Progenitor cell of endocrine pancreas (in vitro differentiated cells): ENCODE measurements at places on chromosomes 3 and 15.

DNA sequence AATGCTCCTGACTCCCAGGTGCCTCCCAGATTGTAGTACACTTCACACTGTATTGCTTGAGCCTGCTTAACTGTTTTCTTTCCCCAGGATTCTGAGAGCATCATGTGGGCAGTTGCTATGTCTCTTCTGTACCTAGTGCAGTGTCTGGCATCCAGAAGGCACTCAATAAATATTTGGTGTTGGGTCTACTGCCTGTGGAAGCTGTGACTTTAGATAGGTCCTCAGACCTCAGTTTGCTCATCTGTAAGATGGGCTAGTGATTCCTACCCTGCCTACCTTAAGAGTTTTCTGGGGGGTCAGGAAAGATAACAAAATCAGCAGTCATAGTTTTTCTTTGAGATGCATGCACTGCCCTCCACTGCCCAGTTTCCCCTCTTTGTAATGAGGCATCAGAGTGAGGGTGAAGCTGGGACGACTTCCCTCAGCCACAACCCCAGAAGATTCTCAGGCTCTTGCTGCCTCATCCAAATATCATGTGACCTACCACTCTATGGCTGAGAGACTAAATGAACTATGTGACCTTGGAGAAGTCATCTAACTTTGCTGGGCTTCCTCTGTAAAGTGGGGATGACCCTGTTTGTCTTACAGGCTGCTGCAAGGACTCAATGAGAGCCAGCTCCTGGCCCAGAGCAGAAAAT lies 50.4 kb downstream of the ATP2B2 start:
- peaks cover 41% of the 10 kb centered on the region for H3K27me3 ChIP-seq
- no peaks in the 10 kb centered on the region for H3K4me1 ChIP-seq
- no peak overlapping the region for H3K4me3 ChIP-seq
- H3K27ac ChIP-seq, result no peak overlapping the region
- no peak for DNase-seq

- H3K36me3 ChIP-seq, result no peaks in the 10 kb centered on the region
- no peak overlapping the region for H3K27ac ChIP-seq
- no peak overlapping the region for H3K4me3 ChIP-seq
These were observed 4.2 kb downstream of the CAPN3 start for GRCh38 chr15:42363487-42363886.

DNA sequence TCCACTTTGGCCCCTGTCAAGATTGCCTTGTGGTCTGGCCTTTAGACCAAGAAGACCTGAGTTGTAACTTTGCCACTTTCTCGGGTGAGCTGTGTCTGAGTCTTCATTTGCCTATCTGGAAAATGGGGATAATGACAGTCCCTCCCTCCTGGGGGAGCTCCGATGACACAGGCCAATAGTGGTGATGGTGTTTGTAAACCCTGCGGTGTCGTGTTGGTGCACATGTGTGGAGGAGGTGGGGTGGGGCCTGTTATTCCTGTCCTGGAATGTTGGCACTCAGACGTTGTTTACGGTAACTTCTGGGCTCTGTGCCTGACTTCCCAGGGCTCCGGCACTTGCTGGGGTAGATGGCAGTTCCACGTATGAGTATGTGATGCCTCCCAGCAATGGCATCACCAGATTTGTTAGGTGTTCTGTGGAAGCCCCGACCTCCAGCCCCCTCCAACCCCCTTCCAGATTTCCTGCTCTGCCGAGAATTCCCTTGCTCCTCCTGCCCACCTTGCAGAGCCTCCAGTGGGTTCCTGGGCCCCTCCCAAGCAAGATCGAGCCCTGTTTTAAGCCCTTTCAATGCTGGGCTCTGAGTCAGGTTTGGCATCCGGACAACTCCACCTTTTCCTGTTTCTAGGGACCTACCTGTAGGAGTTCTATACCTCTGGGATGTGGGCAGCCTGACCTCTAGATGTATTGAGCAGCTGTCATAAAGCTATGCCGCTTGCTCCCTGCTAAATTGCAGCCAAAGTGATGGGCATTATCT lies 31.4 kb downstream of the HRH1 start:
- no peak overlapping the region for H3K4me3 ChIP-seq
- no peak overlapping the region for H3K27ac ChIP-seq
- H3K36me3 ChIP-seq, result no peaks in the 10 kb centered on the region
- no peak for DNase-seq
- H3K4me1 ChIP-seq, result no peaks in the 10 kb centered on the region
- peaks cover 5% of the 10 kb centered on the region for H3K27me3 ChIP-seq

GRCh38 chr15:23503576-23503975 lies 56.5 kb upstream of the GOLGA6L2 start:
- no peaks in the 10 kb centered on the region for H3K27me3 ChIP-seq
- peak overlapping the region; percentile 94 for H3K27ac ChIP-seq
- H3K36me3 ChIP-seq, result peaks cover 7% of the 10 kb centered on the region
- peaks cover 26% of the 10 kb centered on the region for H3K4me1 ChIP-seq
- DNase-seq, result no peak
